ENCODE measurements at places on chromosomes 5 and 9.
A peak's percentile ranks its signal among the peaks of the same experiment; 100 is the strongest.

DNA sequence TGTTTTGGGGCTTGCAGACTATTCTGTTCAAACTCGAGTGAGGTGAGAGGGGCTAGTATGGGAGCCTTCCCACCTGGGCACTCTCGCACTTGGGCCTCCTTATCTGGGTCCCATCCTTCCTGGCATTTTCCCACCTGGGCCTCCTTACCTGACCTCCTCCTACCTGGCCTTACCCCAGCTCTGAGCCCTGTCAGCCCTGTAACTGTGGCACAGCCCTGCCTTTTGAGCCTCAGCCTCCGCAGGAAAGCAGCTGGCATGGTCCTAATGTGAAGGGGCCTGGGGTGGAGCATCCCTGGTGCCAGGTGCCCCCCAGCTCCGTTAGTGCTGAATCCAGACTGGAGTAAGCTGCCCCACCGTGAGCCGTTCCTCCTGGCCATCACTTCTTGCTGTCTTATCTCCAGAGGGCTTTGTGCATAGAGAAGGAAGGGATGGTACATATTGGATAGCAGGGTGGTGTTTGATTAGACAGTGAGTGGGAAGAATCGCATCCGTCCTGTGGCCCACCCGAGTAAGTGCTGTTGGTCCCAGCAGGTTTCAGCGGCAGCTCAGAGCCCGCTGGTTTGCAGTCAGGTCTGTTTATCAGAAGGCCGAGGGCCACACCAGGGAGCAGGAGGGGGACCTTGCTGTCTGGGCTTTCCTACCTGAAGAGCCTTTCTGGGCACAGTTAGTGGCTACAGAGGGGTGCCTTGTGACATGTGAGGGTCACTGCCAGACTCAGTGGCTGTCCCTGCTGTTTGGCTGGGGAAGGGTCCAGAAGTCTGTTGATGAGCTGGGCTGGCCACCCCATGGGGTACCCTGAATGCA, 76.5 kb downstream of the WNK2 start:
- no peak for DNase-seq

DNA sequence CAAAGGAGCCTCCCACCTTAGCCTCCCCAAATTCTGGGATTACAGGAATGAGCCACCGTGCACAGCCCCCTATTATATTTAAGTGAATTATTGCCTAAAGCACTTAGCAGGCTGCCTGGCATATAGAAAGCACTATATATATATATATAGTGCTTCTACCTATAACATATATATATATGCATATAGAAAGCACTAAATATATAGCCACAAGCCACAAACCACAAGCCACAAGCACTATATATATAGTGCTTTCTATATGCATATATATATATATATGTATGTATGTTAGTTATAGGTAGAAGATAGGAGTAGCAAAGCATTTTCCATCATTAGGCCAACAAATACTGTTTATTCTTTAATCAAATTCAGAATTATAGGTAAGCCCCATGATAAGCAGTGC, 185.8 kb downstream of the CWC27 start:
- no peak for DNase-seq

GRCh38 chr5:176596689-176597416, 13.1 kb downstream of the GPRIN1 start:
- DNase-seq, result peak; percentile 62

- no peak for DNase-seq
These were observed 55.2 kb upstream of the TMEM215 start for GRCh38 chr9:32728181-32728580.

- DNase-seq, result no peak
These were observed 65.9 kb upstream of the PLPP1 start for GRCh38 chr5:55600497-55601203.

- no peak for DNase-seq
These were observed 594.0 kb downstream of the HINT1 start for GRCh38 chr5:130571076-130571475.

- DNase-seq, result no peak
These were observed 141.3 kb upstream of the EPB41L4A start for GRCh38 chr5:112560371-112560770.

DNA sequence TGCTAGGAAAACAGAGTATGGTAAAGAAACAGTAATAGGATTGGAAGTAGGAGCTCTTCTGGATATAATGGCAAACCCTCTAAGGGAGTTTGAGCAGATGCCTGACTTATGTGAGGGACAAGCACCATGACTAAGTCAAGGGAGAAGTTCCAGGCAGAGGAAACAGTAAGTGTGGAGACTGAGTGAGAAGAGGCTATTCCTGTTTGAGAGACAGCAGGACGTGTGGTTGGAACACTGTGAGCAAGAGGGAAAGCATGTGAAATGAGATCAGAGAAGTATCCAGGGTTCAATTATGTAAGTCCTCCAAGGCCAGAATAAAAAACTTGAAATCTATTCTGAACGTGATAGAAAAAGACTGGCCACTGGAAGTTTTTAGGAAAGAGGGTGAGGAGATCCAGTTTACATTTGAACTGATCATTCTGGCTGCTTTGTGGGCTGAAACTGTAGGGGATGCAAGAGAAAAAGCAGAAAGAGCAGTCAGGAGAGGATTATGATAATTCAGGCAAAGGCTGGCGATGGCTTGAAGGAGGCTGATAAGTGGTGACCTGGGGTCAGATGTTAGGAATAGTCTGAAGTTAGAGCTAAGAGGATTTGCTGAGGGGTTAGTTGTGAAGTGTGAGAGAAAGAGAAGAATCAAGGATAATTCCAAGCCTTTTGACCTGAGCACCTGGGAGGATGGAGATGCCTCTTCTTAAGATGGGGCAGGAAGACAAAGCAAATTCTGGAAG, 19.2 kb downstream of the DMAC1 start:
- DNase-seq, result no peak

DNA sequence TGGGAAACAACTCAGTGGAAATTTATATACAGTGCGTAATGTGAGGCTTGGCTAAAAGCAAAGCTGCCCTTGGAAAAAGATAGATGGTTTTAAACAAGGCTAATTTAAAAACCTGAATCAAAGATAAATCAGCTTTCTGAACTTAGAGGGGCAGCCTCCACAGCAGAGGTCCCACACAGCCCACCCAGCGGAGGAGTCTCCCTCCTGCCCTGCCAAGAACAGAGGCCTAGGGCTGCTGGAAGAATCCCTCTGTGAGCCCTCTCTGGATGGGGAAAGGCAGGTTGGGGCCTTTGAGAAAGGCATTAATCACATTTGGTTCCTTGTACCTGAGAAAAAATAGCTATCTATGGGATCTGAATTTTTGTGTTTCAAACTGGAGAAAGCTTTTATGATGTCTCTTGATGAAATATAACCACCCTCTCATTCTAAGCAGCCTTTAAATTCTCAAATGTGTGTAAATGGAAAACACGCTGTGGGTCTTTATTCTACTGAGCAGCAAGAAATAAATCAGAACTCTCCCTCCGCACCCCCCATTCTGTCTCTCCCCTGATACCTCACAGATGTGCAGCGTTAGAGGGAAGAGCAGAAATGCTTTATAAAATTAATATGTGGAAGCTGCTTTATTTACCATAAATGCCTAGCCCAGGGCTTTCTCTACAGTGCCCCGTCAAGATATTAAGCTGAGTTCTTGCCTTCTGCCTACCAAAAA, 329.2 kb downstream of the EFNA5 start:
- no peak for DNase-seq

GRCh38 chr5:53643445-53643844, 83.0 kb downstream of the NDUFS4 start:
- no peak for DNase-seq

DNA sequence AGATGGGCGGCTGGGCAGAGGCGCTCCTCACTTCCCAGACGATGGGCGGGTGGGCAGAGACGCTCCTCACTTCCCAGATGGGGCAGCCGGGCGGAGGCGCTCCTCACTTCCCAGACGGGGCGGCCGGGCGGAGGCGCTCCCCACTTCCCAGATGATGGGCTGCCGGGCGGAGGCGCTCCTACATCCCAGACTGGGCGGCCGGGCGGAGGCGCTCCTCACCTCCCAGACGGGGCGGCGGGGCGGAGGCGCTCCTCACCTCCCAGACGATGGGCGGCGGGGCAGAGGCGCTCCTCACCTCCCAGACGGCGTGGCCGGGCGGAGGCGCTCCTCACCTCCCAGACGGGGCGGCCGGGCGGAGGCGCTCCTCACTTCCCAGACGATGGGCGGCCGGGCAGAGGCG, 140.2 kb downstream of the WDR70 start:
- DNase-seq, result no peak

DNA sequence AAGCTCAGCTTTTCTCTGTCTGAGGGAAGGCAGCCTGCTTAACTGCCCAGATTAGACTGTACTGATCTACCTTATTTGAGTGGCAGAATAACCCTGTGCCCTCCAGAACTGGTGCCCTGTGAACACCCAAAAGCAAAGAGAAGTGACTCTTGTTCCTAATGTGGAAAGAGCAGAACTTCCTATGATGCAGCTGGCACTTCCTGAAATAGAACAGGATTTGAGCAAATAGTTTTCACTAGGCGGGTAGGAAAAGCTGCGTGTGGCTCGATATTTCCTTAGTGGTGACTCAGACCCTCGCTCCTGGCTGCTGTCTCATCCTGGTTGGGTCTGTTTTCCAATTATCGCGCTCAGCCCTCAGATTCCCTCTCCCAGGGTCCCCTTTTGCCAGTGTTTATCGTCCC, 89.9 kb downstream of the SH3TC2 start:
- DNase-seq, result no peak

DNA sequence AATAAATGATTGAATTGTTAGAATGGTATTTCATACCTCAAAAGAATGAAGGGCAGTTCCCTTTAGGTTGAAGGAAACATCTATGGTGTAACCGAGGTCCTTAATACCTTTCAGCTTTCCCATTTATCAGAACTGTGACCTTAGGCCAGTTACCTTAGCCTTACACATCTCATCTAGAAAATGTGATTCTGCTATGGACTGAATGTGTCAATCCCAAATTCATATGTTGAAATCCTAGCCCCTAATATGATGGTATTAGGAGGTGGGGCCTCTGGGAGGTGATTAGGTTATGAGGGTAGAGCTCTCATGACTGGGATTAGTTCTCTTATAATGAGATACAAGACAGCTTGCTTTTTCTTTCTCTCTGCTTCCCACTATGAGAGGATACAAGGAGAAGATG, 441.9 kb downstream of the PLK2 start:
- no peak for DNase-seq

GRCh38 chr5:59753599-59753998, 139.9 kb downstream of the PDE4D start:
- no peak for DNase-seq

GRCh38 chr9:33341182-33341581, 50.9 kb downstream of the NFX1 start:
- no peak for DNase-seq

DNA sequence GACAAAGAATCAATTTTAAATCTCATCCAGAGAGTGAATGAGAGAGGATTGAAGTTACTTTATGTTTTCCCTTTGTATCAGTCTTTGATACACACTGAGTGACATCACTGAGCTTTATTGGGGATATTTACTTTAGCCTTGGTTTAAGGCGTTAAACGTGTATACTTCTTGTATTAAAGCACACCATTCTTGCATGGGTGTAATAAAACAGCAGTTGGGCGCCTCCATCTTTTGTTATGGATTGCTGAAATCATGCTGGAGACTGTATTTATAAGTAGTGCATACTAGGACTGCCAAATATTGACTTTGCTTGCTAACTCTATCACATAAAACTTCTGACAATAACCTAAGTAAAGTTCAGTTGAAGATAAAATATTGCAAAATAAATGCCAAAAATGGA, 1755.8 kb upstream of the WWC1 start:
- DNase-seq, result no peak

DNA sequence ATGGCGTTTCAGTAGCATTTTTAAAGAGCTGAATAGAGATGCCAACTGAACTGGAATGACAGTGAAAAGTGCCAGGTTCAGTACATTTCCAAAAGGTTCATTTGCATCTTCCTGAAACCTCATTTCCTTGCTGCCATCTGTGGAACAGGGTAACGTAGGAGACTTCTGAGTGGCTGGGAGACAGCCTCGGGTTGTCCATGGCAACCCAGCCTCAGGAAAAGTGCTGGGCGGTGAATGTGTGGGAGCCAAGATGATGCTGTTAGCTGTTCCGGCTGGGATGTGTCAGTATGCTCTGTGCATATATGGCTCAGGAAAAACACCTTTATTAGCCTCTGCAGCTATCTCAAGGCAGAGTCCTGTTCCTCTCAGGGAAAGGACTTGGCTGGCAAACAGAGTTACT, 87.5 kb downstream of the KLHL3 start:
- DNase-seq, result no peak
